ENCODE measurements at places on chromosomes 1 and 21.

DNA sequence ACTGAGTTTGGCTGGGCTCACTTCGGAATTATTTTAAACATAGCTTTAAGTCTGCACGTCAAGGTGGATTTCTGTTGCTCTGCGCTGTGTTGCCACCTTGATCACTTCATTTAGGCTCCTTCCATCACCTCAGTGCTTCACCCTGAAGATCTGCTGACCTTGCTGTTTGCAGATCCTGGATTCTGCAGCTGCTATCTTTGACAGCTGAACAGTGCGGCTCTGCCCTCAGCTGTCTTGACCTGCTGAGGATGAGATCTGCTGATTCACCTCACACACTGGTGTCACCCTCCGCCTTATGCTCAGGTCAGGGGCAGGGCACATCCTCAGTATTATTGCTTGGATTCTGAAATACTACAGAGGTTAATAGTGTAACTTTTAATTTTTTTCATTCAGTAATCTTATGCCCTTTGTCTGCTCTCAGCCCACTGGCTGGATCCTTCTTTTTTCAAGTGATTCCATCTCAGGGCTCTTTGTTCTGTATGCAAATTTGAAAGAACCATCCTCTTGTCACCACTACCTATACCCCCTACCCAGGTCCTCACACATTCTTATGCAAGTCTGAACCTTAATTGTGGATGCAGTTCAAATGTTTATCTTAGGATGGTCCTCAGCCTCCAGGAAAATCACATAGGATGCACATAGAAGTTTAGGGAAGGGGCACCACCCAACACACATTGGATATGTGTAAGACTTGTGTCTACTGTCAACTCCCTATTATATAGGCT lies 364.0 kb downstream of the OLFM3 start:
- no peak for DNase-seq

GRCh38 chr1:25871704-25872494 lies 3.6 kb downstream of the PAQR7 start:
- DNase-seq, result no peak

- DNase-seq, result no peak
Measured at GRCh38 chr21:20010691-20011200, 987.5 kb upstream of the NCAM2 start.

GRCh38 chr21:37358397-37358796 lies 8.2 kb upstream of the DYRK1A start:
- DNase-seq, result no peak

- peak; percentile 20 for DNase-seq
Measured at GRCh38 chr21:42737951-42738590, 84.7 kb downstream of the PDE9A start.

- DNase-seq, result no peak
Measured at GRCh38 chr1:121518726-121519041, 333.9 kb downstream of the SRGAP2C start.

Measured in stimulated activated CD4-positive, alpha-beta T cell treated with anti-CD3 and anti-CD28 coated beads, Interleukin-2, amount 100 ng/mL, for 48 hours (primary cell).